ENCODE measurements at places on chromosomes 1 and 21.
A peak's percentile ranks its signal among the peaks of the same experiment; 100 is the strongest.

DNA sequence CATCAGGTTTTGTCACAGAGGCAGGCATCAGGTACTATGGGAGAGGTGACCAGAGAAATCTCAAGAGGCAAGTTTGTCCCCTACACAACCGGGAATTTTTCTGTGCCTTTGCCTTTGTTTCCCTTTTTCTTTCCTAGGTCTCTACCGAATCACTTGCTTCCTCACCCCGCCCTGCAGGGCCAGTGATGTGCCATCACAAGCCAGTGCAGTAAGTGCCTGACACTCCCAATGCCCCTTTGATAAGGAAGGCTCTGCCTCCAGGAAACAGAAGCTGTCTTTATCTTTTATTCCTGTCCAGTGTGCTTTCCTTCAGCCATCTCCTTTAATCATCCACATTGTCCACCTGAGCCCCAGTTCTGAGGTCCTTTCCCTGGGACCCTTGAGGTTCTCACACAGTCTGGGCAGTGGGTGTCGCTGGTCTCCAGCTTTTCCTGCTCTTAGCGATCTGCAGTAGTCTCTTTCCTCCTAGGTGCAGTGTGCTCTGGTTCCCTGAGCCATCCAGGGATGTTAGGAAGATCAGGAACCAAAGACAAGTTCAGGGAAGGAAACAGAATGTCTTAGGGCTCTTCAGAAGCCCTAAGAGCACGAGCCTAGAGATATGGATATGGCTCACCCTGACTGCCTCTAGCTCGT is 36.6 kb downstream of the GJA5 start:
- DNase-seq, result peak; percentile 16

GRCh38 chr1:91529856-91530255 is 29.2 kb downstream of the CDC7 start:
- peak; percentile 57 for DNase-seq

DNA sequence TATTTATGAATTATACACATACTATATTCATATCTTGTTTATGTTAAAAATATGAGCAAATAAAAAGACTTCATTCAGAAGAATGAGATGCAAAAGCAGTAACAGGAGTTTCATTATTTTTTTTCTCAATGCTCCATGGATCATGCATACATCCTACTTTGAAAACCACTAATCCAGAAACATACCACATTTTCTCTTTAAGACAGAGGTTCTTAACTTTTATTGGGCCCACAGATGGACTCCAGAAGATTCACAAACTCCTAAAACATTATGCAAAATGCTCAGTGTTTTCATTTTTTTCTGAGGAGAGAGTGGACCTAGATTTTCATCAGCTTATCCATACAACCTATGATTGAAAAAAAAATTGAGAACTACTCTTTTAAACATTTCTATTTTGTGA is 227.8 kb downstream of the DNM3 start:
- no peak for DNase-seq

DNA sequence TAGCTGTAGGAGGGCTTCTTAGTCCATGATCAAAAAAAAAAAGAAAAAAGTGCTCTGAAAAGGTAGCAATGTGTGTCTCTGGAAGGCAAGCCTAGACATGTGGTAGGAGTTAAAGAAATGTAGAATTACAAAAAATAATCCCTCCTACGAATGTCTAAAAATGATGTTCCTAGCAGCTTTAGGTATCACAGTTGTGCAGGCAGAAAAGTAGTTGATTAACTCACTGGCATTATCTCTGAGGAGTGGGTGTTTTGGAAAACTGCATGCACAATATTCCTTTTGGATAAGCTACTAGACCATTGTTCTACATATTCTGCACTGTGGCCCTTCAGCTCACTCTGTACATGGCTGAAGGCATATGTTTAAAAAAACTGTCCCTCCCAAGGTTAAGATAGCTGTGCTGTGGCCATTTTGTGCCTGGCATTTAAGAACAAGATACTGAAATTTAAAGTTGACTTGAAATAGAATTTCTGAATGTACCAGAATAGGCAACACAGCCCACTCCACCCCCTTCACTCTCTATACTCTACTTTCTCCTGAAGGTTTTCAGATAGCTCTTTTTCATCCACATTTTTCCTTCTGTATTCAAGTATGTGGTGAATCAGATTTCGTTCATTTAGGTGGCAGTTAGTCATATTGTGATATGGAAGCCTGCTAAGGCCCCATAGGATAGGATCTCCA is 463.9 kb upstream of the LRRC7 start:
- no peak for DNase-seq

DNA sequence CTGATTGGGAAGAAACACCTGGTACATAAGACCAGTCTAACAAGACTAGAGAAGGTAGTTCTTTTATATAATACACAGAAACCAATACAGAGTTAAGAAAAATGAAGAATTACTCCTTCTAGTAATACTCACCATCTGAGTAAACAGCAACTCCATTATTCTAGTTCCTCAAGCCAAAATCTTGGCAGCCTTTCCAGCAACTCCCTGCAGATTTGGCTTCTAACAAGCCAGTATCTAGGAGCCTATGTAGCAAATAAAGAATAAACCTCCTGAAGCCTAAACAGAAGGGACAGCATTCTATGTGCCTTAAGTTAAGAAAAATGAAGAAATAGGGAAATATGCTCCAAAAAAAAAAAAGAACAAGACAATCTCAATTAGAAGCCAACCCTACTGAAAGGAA is 24.5 kb downstream of the ERO1B start:
- no peak for DNase-seq

GRCh38 chr1:159341736-159342135 is 39.6 kb downstream of the FCER1A start:
- peak; percentile 1 for DNase-seq

DNA sequence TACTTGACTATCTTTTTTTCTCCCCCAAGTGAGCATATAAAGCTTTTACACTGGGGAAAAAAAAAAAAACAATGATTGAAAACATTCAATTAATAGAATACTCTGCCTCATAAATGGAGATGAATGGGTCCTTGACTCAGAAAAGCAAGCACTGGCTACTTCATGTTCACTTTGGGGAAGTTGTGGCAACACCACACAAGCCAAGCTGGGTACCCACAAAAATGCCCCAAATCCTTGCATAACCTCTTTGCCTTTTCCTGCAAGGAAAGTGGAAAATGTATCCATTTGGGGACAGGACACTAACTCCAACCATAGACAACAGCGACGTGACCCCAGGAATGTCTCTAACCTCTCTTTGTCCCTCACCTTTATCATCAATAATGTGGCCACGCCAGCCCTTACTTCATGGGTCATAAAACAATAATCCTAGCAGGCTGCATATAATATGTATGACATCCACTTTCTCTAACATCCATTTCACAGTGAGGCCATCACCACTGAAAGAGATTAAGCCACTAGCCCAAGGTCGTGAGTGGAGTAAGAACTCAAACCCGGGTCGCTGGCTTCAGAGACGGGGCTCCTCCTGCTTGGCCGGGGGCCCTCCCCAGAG is 2.3 kb downstream of the ECE1 start:
- no peak for DNase-seq

- no peak for DNase-seq
Observed at GRCh38 chr1:232034556-232034955, 408.0 kb downstream of the DISC1 start.

GRCh38 chr1:4095433-4095971 is 195.4 kb upstream of the C1orf174 start:
- DNase-seq, result no peak

DNA sequence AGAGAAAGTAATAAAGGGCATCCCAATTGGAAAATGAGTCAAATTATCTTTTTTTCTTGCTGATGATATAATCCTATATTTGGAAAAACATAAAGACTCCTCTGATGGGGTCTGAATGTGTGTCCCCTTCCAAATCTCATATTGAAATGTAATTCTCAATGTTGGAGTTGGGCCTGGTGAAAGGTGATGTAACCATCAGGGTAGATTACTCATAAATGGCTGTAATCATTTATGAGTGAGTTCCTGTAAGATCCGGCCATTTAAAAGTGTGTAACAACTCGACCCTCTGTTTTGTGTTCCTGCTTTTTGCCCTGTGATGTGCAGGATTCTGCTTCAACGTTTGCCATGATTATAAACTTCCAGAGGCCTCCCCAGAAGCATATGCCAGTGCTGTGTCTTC is 44.3 kb upstream of the MAP1LC3C start:
- no peak for DNase-seq

GRCh38 chr1:65063025-65063424 is 85.0 kb upstream of the AK4 start:
- no peak for DNase-seq

GRCh38 chr1:235979716-235980333 is 85.1 kb downstream of the NID1 start:
- no peak for DNase-seq

GRCh38 chr1:27554759-27555699 is 48.9 kb downstream of the AHDC1 start:
- DNase-seq, result no peak

DNA sequence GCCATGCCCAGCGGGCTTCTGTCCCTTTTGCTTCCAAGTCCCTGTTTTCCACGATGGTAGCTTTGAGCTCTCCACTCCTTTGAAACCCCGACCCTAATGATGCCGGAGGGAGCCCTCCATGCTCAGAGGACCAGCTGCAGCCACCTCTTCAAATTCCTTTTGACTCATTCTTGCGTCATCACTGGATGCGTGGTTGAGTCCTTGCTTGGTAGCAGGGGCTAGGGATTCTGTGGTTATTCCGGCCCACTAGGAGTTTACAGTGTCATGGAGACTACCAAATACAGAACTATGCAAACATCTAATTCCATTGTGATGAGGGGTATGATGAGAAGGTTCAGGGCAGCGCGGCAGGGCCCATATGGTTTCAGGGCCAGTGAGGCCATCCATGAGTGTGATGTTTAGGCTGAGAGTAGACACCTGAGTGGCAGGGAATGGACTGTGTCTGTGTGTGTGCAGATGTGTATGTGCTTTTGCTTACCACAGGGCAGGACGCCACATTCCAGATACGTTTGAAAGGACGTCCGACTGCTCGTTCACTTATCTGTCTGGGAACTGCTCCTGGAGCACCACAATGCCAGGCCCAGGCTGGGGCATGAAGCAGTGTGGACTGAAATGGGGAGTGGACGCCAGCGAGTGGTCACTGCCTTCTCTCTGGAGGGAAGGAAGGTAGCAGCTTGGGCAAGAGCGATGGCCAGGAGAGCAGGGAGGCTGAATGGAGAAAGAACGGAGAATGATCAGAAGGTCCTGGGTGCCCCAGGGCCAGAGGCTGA is 30.4 kb upstream of the ZBTB21 start:
- DNase-seq, result peak; percentile 100

- DNase-seq, result peak; percentile 77
Observed at GRCh38 chr1:55362558-55362957, 147.4 kb upstream of the USP24 start.

DNA sequence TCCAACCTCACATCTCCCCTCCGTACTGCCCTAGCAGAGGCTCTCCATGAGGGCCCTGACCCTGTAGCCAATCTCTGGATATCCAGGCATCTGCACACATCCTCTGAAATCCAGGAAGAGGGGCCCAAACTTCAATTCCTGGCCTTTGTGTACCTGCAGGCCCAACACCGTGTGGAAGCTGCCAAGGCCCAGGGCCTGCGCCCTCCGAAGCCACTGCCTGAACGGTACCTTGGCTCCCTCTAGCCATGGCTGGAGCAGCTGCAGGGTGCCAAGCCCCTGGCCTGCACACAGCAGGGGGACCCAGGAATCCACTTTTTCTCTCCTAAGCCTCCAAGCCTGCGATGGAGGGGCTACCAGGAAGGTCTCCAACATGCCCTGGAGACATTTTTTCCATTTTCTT is 84.2 kb downstream of the PTGER3 start:
- DNase-seq, result no peak

- no peak for DNase-seq
Observed at GRCh38 chr1:174721246-174721645, 273.5 kb downstream of the GPR52 start.

DNA sequence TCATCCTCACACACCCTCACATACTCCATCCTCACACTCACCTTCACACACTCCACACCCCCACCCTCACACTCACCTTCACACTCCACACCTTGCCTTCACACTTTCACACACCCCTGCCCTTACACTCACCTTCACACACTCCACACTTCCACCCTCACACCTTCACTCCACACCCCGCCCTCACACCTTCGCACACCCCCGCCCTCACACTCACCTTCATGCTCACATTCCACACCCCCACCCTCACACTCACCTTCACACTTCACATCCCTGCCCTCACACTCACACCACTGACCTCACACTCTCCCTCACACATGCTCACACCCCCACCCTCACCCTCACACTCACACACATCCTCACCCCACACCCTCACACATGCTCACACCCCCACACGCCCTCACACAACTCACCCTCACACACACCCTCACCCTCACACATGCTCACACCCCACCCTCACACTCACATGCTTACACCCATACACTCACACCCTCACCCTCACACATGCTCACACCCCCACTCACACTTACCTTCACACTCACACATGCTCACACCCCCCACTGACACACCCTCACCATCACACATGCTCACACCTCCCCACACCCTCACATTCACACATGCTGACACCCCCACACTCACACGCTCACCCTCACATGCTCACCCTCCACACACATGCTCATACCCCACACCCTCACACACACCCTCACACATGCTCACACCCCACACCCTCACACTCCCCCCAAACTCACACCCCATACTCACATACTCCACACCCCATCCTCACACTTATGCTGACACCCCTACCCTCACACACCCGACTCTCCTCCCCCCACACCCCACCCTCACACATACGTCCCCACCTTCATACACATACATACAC is 44.5 kb upstream of the EDN2 start:
- no peak for DNase-seq

DNA sequence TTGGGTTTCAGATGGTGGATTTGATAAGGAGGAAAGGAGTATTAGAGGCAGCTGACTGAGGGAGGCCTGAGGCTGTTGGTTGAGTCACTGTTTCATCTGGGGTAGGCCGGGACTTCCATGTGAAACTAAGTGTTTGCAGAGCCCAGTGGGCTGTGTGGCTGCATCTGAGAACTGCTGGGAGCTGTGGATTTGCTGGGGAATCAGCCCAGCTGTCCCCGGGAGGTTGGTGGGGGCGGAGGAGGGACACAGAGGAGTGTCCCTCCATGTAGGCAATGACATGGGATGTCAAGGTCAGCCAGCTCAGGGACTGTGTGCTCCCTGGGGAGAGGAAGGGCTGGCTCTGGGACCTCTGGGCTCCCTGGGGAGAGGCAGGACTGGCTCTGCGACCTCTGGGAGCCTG is 36.4 kb downstream of the SLC2A7 start:
- DNase-seq, result no peak

Data from AG10803 (cell line).